SK-N-SH treated with all-trans-retinoic acid at 6 μM for 48 hours (cell line): ENCODE measurements at places on chromosomes 1 and 21.

- no peak for ATAC-seq
Observed at GRCh38 chr1:2563205-2563604, 7.0 kb downstream of the TNFRSF14 start.

GRCh38 chr1:160416369-160416768 is 16.0 kb downstream of the VANGL2 start:
- ATAC-seq = peak; percentile 96

DNA sequence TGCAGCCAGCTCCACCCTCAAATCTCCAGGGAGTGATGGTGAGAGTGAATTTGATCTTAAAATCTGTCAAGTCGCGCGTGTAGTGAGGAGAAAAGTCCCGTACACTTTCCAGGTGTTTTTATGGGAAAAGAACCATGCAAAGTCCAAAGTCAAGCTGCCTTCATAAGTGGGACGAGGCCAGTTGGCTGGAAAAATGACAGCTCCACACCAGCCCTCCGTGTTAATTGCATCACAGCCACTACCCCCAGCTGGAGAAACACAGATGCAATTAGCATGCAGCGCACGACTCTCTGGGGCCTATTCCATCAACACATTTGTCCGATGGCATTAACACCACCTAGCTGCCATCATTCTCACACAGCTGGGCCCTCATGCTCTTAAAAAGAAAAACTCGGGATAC is 68.4 kb downstream of the KLHDC7A start:
- no peak for ATAC-seq

GRCh38 chr1:228276174-228276831 is 68.5 kb downstream of the OBSCN start:
- no peak for ATAC-seq

GRCh38 chr1:35226546-35226945 is 33.6 kb upstream of the SFPQ start:
- no peak for ATAC-seq

GRCh38 chr1:43305926-43306687 is 5.3 kb downstream of the TIE1 start:
- no peak for ATAC-seq

GRCh38 chr1:46757247-46757955 is 38.5 kb upstream of the EFCAB14 start:
- no peak for ATAC-seq

- no peak for ATAC-seq
Observed at GRCh38 chr1:94908190-94908589, 18.7 kb downstream of the CNN3 start.

DNA sequence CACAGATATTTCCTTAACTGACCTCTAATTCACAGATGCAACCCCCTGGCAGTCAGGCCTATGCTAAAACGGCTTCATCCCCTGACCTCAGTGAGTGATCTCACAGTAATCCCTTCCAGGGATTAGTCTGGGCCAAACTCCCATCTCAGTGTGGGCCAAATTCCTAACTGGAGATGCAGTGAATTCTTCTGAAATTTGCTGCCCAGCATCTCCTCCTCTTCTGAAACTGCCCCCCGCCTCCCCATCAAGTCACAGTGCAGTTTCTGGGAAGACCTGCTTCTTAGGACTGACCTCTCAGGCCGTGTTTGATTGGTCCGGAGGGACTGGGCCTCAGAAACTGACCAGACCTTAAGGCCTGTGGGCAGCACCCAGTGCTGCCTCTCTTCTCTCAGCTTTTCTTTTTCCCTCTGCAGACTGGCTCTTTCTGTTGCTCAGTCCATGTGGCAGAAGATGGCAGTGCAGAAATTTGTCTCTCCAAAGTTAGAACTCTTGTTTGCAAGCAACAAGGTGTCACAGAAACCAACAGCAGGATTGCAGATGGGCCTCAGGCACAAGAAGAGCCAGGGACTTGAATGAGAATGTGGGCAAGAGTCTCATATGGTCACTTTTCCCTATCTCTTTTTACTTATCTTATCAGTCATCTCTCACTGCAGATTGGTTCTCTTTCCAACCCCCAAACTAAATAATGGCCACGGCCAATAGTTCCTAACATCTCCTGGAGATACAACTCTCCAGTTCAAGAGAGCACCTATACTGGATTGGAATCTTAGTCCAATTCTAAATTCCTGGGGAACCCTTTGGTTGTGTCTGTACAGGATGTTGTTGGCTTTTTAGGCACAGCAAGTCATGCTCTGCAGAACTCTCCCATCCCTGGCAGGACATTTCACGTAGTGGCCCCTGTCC is 95.5 kb upstream of the RALGPS2 start:
- peak; percentile 73 for ATAC-seq

GRCh38 chr1:71228241-71228640 is 147.4 kb upstream of the ZRANB2 start:
- ATAC-seq = no peak

GRCh38 chr1:228763561-228763960 is 28.3 kb downstream of the RHOU start:
- ATAC-seq = no peak

DNA sequence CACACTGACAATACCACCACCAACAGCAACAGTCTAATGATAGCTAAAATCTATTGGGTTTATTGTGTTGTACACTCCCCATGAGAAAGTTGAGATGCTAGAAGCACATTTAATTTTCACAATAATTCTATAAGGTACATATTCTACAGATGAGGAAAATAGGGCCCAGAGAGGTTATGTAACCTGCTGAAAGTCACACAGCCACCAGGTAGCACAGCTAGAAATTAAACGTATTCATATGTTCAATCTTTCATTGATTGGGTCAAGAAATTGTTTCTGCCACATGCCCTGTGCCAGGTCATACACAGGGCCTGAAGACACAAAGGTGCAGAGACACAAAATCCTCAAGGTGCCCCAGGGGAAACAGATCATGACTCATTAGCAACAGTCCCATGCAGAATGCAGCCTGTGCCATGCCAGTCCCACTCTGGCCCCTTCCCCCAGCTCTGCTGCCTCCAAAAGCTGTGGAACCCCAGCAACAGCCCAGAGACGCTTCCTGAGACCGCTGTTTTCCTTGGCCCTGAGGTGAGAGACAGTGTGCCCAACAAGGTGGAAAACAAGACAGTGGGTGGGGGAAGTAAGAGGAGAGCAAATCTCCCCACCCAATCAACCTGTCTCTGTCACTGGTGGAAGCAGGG is 32.1 kb downstream of the GJA4 start:
- no peak for ATAC-seq

GRCh38 chr1:226306425-226306824 is 2.5 kb downstream of the LIN9 start:
- ATAC-seq = no peak

GRCh38 chr1:58592522-58593134 is 15.6 kb upstream of the TACSTD2 start:
- ATAC-seq = peak; percentile 94

- no peak for ATAC-seq
Observed at GRCh38 chr1:6950001-6950765, 164.9 kb downstream of the CAMTA1 start.

DNA sequence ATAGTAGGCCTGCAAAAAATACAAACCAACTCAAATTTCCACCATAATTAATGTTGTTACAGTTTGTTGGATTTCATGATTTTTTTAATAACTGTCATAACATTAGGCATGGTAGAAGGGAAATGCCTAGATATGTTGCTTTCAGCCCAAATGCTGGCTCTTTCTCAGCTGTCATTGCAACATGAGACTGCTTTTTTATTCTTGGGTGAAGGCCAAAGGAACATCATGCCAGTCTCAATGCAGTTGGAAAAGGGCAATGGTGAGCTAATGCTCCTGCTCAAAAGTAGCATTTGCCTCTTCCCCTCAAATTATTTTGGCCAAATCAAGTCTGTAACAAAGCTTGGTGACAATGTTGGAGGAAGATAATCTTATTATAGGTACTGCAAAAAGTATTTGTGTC is 877.7 kb upstream of the PRMT6 start:
- ATAC-seq = no peak

GRCh38 chr1:160413716-160414115 is 13.4 kb downstream of the VANGL2 start:
- no peak for ATAC-seq

DNA sequence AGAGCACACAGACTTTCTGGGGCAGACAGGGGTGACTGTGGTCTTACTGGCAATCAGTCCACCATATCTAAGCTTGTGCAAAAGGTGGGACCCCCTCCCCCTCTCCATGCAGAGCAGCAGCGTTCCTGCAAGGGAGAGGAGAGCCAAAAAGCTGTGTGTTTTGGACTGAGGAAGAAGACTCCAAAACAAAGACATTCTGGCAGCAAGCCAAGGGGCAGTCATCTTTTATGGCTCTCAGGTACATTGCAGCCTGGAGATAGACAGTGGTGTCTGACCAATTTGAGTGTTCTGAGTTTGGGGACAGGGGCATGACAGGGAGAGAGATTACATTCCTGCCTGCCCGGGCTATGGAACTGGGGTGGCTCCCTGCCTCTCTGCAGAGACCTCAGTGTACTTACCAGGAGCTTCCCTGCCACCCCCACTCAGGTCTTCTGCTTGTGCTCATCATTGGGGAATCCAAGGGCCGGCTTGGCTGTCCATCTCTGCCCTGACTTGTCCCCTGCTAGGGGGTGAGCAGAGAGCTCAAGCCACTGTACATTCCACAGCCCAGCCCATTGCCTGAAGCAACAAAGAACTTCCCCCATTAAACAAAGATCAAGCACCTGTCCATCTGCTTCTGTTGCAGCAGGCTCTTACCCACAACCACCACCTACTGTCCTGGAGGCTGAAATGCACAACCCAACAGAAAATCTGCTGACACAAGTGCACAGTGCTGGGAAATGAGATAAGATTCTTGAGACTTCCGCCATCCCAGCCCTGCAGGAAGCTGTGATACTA is 131.1 kb downstream of the EVI5 start:
- no peak for ATAC-seq

GRCh38 chr21:15443740-15444117 is 286.1 kb upstream of the USP25 start:
- ATAC-seq = no peak

DNA sequence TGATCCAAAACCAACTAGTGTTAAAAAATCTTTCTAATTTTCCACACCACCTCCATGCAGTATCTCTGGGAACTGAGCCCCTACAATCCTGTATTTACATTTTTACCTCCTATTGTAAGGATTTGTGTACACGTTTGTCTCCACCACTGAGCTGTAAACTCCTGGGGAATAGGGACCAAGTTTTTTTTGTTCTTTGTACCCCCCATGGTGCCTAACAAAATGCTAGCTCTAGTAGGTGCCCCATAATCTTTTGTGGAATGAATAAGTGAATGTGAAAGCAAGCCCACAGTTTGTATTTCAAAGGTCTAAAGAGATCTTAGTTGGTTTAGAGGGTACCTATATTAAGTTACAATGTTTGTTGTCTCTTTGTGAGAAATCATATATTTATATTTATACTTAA is 879 bp upstream of the WLS start:
- no peak for ATAC-seq

- no peak for ATAC-seq
Observed at GRCh38 chr1:32195972-32196823, 4.2 kb upstream of the CCDC28B start.

- no peak for ATAC-seq
Observed at GRCh38 chr1:33177996-33178540, 3.8 kb downstream of the TRIM62 start.

- no peak for ATAC-seq
Observed at GRCh38 chr21:39111931-39112550, 71.2 kb downstream of the PSMG1 start.

GRCh38 chr1:58497499-58497898 is 49.0 kb downstream of the OMA1 start:
- no peak for ATAC-seq

- ATAC-seq = no peak
Observed at GRCh38 chr1:7420470-7421100, 350.5 kb upstream of the VAMP3 start.

- peak; percentile 52 for ATAC-seq
Observed at GRCh38 chr1:27940297-27940696, 5.5 kb downstream of the SMPDL3B start.

GRCh38 chr1:152481869-152482664 is 28.5 kb upstream of the LCE5A start:
- no peak for ATAC-seq

GRCh38 chr1:87826681-87827251 is 498.1 kb downstream of the LMO4 start:
- ATAC-seq = peak; percentile 99

GRCh38 chr1:78676347-78676982 is 26.8 kb downstream of the IFI44 start:
- ATAC-seq = peak; percentile 78
